ENCODE measurements at places on chromosomes 1 and 21.

GRCh38 chr1:21904704-21905520 lies 32.2 kb downstream of the HSPG2 start:
- no peak for DNase-seq

DNA sequence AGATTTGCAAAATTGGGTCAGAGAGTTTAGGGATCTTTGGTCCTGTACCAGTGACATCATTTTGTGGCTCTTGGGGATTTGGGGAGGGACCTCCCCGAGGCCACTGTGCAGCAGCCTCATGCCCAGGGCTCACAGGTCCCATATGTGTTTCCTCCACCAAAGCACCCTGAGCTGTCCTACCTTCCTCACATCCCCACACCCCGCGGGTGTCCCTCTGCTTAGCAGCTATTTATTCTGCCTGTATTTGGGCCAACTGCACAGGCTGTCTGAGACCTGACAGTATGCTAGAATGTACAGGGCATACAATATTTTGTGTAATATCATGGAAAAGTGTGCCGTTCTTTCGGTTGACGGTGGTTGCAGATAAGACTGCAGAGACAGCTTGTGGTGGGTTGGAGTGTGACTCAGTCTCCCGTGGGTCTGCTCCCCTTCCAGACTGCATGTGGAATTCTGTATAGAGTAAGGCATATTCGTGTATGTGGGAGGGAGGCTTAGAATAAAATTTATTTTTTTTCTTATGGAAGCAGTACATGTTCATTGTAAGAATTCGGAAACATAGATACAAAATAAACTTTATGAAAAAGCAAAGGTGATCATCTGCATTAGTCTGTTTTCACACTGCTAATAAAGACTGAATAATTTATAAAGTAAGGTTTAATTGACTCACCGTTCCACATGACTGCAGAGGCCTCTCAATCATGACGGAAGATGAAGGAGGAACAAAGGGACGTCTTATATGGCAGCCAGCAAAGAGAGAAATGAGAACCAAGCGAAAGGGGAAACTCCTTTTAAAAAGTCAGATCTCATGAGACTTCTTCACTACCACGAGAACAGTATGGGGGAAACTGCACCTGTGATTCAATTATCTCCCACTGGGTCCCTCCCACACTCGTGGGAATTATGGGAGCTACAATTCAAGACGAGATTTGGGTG lies 84.4 kb downstream of the ADARB1 start:
- no peak for DNase-seq

- DNase-seq: no peak
Observed at GRCh38 chr1:57235730-57236510, 187.9 kb downstream of the DAB1 start.

DNA sequence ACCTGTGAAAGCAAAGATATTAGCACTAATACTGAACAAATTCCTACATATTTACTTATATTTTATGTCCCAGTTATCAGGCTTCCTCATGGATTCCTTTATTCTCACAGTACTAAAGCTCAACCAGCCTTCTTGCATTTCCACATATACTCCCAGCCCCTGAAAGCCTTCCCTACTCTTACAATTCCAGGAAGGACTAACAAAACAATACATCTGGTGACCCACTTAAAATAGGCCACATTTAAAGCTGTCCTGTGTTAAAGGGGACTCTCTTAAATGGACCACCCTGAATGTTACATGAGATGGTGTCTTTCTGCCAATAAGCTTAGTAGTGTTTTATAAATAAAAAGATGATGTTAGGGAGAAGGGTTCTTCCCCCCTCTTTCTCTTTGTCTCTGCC lies 54.4 kb downstream of the NTMT2 start:
- no peak for DNase-seq

DNA sequence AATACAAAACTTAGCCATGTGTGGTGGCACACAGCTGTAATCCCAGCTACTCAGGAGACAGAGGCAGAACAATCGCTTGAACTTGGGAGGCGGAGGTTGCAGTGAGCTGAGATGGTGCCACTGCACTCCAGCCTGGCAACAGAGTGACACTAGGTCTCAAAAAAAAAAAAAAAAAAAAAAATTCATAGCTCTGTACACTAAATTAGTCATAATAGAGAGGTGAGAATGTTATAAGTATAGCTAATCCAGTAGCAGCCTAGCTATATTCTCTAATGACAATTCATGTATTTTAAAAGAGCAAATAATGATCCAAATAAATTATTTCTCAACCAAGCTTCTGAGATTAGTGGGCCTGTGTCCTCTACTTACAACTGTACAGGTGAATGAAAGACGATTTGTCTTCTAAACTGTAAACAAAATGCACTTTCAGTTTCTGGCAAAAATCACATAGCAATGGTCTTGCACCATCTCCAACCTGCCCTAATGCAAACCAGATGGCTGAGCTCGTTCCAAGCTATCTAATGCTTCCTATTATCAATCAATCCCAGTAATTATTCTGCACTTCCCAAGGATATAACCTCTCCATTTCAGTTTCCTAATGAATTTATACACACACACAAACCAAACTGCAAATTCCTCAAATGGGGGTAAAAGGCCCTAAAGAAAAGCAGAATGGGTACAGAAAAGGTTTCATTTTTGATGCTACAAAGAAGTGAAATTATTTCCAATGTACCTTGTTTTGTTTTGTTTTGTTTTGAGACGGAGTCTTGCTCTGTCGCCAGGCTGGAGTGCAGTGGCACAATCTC lies 56.5 kb downstream of the GATAD2B start:
- DNase-seq: no peak

DNA sequence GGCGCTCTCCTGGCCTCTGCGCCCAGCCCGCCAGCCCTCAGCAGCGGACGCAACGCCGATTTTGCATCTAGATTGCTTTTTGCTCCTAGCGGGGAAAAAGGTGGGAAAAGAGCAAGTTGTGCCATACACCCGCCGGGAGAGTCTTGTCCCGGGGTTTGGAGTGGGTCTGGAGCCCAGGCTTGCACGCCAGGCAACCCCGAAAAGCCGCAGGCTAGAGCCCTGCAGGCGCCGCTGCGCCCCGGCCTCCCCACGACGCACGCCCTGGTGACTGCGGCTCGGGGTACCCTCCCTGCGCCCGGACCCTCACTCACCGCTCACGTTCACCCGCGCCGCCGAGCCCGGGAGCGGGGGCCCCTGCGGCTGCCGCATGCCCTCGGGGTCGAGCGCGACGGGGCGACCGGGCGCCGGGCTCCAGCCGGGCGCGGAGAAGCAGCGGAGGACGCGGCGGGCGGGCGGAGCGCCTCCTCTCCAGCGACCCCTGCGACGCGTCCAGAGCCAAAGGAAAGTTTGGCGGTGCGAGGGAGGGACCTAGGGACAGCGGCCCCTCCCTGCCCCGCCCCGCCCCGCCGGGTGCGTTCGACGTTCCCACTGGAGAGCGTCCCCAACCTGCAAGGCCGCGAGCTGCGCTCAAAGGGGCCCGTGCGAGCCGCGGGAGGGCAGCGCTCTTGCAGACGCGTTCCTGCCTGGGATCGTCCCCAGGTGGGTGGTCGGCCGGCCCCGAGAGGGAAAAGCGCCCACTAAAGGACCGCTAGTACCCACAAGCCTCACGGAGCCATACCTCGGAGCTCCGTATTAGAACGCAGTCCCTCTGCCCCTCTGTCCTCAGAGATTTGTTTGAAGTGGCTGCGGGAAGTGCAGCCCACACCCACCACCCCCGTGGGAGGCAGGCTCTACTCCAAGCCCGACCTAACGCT lies at the start of gene LPAR3:
Gene LPAR3 (minus strand): TSS at position 502 of the 914 bp plus-strand sequence. CDS start 27,086 bp downstream, outside the sequence.
- no peak for DNase-seq

- DNase-seq: no peak
Observed at GRCh38 chr1:40823345-40823744, 38.8 kb downstream of the CITED4 start.

DNA sequence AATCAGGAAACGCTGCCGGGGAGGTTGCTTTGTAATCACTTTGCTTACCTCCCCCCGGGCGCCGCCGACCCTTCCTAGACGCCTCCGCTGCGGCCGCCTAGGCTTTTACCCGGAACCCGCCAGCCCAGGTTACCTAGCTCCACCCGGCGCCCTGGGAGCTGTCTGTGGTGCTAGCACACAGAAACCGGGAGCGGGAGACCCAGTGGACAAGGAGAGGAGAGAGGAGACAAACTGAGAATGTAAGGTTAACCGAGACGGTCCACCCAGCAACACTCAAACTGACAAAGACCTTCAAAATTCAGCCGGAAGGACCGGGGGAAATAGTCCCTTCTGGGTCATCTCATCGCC lies 9.8 kb downstream of the BARHL2 start:
- no peak for DNase-seq

GRCh38 chr21:46504666-46505065 lies 46.0 kb downstream of the DIP2A start:
- DNase-seq: no peak

DNA sequence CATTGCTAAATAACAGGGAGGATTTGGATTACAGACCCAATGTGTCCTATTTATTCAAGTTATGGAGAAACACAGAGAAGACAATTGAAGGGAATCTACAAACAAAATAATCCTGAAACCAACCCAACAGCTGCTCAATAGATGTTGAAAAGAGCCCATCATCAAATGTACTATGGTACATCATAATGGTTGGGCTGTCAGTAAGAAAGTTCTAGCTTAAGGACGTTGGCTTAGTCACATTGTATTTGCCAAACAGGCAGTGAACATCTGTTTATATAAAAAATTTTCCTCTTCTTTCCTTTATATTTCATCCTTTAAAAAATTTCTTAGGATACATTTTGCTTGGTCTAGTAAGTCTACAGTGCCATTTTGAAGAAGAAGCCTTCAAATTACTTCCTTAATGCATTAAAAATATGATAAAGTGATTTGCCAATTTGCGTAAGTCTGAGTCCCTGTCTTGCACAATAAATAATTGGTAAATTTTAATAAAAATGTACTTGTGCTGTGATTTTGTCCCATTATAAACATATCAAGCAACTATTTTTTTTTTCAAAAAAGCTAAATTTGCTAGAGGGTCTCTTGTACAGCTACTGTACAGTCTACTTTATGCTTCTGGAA lies 14.4 kb downstream of the MAP3K7CL start:
- DNase-seq: no peak

DNA sequence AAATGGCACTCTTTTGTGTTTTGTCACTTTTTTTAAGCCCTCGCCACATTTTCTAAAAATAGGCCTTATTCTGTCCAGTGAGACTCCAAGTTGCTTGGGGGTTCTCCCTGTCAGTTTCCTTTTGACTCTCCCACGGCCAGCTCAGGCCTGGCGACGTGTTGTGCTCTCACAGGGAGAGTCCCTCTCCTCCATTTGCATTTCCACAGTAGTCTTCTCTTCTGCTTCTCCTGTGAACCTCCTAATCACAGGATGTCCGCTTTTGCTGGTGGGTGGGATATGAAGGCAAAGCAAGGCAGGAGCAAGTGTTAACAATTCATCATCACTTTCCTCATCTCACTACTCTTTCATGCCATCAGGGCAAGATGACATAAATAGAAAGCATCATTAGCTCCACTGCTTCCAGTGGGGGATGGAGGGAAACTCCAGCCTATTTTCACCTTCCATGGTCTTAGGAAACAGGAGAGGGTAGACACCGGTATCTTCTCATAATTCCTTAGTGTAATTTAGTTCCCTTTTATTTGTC lies 99.8 kb downstream of the INTS7 start:
- DNase-seq: no peak

DNA sequence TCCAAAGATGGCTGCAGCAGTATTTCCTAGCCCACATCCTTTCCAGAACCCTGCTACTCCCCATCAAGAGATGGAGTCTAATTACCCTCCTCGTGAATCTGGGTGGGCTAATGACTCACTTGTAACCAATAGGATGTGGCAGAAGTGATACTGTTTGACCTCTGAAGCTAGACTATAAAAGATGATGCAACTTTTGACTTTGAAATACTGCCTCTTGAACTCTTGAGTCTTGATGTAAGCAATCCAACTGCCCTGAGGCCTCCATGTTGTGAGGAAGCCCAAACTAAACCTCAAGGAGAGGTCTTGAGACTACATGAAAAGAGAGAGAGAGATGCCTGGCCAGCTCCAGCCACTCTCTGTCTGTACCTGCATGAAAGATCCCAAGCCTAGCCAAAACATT lies 29.5 kb downstream of the LMO4 start:
- DNase-seq: no peak
